Stimulated activated CD8-positive, alpha-beta memory T cell treated with anti-CD3 and anti-CD28 coated beads, Interleukin-7, amount 100 ng/mL, for 48 hours (primary cell): ENCODE measurements at places on chromosomes 12 and 14.

- DNase-seq: no peak
Observed at GRCh38 chr12:65278576-65279368, at the start of gene MSRB3. TSS of gene MSRB3 (plus strand) at chr12:65278683. CDS start at chr12:65308580, 29,897 bp downstream.

GRCh38 chr14:67270145-67270753 lies 29.0 kb downstream of the PALS1 start:
- no peak for DNase-seq

- DNase-seq: no peak
Observed at GRCh38 chr14:95234426-95234825, 77.1 kb upstream of the DICER1 start.

DNA sequence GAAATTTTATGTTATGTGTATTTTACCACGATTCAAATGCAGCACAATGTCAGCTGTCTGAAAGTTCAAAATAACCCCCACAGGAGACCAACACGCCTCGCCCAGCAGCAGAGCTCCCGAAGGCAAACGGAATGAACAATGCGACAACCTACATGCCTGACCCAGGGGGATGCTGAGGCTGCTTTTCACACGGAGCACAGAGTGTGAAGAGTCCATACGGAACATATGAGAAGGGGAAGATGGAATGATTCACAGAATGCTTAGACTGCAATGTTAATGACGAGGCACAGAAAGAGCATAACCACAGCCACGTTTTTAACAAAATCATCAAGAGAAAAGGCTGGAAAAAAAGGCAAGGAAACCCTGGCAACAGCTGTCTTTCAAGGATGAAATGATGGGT lies 22.6 kb downstream of the ZFYVE21 start:
- DNase-seq: no peak

- no peak for DNase-seq
Observed at GRCh38 chr14:84749191-84749955, 780.6 kb upstream of the FLRT2 start.

DNA sequence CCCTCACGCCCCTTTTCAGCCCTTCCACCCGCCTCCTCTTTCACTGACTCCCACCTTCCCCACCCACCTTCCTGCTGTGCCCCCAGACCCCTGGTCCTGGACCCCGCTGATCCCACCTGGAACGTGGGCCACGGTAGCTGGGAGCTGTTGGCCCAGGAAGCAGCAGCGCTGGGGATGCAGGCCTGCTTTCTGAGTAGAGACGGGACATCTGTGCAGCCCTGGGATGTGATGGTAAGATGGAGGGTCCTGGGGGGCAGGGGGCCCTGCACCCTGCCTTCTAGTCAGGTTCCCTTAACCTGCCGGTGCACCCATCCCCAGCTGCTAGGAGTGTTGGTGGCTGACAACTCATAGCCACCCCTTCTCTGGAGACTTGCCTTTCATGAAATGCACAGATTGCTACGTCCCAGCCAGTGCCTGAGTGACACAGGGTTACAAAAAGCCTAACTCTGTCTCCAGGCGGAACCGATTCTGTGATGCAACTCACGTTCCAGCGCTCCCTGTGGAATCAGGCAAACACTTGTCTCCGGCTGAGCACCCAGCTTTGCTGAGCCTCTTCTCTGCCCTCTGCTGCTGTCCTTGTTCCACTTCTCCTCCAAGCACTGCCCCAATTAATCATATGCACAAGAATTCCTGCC lies 15.0 kb upstream of the OAS2 start:
- DNase-seq: no peak

GRCh38 chr12:91215940-91216454 lies 33.4 kb upstream of the DCN start:
- no peak for DNase-seq
